Left lobe of liver (tissue), 2 donors: ENCODE measurements at places on chromosomes 1 and 21.

DNA sequence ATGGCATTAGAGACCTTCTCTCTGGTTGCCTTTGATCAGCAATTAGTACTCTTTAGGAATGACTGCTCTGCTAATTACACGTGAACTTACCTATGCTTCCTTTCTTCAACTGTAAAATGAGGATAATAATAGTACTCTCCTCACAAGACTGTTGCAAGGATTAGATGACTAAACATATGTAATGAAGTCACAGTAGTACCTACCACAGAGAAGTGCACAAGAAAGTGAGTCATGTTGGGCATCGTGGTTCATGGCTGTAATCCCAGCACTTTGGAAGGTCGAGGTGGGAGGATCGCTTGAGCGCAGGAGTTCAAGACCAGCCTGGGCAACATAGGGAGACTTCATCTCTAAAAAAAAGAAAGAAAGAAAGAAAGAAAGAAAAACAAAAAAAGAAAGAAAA lies 68.1 kb upstream of the AK4 start:
- DNase-seq: no peak

DNA sequence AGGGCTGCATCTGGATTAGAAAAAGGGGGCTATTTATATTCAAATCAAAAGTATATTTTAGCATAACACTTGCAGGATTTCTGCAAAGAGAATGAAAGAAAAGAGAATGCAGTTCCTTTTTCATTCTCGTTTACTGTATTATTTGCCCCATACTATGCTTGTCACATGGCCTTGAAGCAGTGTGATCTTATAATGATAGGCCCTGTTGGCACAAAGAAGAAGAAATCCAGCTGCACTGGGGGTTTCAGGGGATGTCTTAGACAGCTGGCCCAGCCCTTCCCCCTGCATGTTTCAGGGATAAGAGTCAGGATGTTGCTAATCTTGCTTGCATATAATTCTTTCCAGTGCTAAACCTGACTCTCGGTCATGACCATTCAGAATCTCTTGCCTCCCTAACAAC lies 369.5 kb downstream of the SEC16B start:
- DNase-seq: no peak

DNA sequence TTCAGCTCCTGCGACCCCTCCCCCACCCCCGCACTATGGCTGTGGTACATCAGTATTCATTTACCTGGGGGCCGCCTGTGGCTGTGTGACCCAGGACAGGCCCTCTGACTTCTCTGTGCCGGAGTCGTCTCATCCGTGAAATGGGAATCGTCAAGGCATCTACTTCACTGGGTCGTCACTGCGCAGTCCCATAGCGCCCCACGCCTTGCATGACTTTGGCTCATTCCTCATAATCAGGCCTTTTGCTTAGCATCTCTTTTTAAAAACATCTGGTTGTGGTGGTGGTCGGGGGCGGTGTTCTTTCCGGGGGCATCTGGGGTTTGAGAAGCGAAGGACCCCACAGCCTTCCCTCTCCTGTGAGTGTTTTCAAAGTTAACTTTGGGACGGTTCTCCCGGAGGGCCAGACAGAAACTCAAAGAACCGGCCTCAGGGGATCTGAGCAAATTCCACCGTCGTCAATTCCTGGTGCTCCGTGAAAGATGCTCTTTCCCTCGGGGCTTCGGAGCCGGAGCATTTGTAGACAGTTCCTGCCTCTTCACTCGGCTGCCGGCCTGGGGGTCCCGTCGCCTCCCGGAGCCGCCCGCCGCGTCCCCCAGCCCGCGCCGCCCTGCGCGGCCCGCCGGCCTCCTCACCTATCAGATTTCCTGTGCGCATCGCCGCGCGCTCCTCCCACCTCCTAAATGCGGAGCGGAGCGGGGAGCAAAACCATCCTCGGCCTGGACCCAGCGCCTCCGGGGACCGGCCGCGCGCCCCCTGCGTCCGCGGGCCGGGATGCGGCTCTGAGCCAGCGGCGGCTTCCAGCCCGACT lies at the start of gene B3GALT5:
TSS of gene B3GALT5 (plus strand) at position 708 of the 808 bp plus-strand sequence. CDS start 47,620 bp downstream, outside the sequence.
- DNase-seq: no peak

DNA sequence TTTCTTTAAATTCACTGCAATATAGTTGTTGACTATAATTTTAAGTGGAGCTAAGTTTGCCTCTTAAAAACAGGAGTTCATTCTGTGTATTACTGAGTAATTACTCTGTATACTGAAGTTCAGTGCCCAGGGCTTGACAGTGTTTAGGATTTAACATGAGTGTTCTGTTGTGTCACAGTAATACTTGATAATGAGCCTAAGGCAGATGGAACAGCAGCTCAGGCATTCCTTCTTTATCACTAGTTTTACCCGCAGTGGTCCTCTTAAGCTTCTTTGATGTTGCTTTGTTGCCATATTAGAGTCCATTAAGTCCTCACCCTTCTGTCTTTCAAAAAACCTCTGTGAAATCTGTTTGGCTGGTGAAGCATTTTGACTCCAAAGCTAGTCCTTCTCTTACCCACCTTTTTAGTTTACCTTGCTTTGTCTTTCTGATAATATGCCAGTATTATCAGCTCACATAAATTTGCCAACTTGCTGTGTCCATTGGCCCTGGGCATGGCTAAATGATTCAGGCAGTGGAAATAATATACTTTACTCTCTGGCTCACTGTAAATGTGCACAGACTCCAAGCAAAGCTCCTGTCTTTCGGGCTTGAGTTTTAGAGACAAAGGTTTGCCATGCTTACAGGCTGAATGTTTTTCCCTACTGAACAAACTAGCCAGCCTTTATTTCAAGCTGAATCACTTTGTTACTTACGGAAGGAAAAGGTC lies 17.7 kb downstream of the HIPK1 start:
- no peak for DNase-seq

DNA sequence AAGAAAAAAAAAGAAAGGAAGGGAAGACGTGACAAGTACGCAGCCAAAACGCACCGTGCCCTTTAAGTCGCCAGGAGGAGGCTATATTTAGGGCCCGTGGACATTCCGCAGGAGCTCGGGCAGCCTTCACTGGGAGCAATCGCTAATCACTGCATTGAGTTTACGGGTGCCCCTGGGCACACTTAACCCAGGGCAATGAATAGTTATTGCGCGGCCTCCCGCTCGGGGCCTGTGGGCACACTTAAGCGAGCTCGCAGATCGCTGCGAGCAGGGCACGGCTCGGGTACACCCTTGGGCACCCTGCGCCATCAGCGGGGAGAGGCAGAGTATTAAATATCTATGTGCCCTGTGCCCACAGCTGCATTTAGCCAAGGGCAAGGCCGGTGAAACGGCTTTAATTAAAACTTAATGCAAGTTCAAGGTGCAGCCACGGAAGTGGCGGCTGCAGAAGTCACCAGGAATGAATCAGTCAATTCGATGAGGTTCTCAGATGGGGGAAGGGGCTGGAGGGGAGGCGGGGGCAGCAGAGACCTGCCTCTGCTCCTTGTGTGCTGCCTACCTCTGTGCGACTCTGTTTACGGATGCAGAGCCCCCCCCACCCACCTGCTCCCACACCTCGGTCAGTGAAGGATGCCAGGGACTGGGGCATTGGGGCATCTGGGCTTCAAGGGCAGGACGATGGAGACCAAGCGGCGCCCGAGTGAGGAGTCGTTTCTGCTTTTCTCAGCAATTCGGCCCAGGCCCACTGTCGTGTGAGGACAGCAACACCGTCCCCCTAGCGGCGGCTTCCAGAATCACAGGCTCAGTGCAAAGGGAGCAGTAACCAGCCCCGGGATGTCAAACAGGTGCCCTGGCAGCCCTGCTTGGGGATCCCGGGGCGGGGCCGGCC lies 51.8 kb upstream of the TARDBP start:
- peak; percentile 75 for DNase-seq

- no peak for DNase-seq
These were observed 184.6 kb downstream of the LMO4 start for GRCh38 chr1:87513255-87513654.

GRCh38 chr1:33930346-33931110 lies 66.6 kb downstream of the HMGB4 start:
- DNase-seq: no peak

DNA sequence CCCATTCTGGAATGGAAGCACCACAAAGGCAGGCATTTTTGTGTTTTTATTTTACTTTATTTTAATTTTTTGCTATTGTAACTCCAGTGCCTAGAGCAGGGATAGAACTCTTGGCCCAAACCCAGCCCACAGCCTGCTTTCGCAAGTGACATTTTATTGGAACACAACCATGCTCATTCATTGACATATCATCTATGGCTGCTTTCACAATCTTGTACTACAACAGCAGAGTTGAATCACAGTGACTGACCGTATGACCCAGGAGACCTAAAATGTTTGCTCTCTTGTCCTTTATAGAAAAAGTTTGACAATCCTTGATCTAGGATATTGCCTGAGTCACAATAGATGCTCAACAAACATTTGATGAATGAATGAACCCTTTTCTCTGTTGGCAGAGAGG lies 83.9 kb upstream of the ATP1A1 start:
- peak; percentile 85 for DNase-seq

DNA sequence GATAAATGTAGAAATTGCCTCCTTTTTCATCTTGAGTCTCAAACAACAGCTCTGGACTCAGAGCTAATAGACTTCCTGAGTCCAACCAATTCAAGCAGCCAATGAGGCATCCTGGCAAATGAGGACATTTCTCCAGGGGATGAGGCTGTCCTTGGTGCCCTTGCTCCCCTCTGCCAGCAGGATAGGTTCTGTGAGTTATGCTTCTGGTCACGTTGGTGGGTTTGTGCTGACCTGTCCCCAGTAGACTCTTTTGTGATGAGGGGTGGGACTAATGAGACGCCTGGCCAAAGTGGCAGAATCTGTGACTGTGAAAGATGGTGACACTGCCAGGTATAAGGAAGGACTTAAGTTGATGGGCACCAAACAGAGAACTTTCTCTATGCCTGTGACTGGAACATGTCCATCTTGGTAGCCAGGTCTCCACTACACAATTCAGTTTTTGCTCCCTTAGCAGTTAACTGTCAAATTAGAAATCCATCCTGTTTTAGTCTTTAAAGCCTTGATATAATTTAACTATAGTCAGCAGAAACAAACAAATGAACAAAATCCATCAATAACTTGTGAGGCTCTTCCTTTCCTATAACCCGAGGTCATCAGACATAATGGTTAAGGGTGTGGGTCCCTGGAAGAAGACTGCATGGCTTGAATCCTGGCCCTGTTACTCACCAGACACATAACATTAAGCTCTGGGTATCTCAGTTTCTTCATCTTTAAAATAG lies 35.7 kb upstream of the THEM4 start:
- DNase-seq: no peak

DNA sequence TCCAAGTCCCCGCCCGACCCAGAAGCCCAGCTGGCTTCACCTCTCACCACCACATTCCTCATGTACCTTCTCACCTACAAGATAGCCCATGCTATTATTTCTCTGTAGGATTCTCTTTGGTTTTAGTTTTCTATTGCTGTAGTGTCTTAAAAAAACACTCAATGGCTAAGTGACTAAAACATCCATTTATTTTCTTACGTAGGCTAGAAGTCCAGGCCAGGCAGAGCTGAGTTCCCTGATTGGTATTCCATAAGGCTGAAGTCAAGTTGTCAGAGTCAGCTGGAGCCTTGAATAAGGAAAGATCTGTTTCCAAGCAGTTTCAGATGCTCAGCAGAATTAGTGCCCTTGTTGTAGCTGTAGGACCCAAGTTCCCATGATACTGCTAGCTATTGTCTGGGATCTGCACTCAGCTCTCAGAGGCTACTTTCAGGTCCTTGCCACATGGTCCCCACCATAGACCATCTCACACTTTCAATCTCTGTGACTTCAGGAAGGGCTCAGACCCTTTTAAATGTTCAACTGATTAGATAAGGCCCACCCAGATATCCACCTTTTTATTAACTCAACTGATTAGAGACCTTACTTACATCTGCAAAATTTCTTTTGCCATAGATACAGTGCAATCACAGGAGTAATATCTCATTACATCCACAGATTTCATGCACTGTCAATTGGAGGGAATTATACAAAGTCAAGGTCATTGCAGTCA lies 371.0 kb downstream of the TGFB2 start:
- DNase-seq: no peak

GRCh38 chr1:57623039-57623790 lies 199.4 kb upstream of the DAB1 start:
- DNase-seq: no peak

- DNase-seq: no peak
These were observed 437.7 kb upstream of the OLFM3 start for GRCh38 chr1:102434421-102434820.

DNA sequence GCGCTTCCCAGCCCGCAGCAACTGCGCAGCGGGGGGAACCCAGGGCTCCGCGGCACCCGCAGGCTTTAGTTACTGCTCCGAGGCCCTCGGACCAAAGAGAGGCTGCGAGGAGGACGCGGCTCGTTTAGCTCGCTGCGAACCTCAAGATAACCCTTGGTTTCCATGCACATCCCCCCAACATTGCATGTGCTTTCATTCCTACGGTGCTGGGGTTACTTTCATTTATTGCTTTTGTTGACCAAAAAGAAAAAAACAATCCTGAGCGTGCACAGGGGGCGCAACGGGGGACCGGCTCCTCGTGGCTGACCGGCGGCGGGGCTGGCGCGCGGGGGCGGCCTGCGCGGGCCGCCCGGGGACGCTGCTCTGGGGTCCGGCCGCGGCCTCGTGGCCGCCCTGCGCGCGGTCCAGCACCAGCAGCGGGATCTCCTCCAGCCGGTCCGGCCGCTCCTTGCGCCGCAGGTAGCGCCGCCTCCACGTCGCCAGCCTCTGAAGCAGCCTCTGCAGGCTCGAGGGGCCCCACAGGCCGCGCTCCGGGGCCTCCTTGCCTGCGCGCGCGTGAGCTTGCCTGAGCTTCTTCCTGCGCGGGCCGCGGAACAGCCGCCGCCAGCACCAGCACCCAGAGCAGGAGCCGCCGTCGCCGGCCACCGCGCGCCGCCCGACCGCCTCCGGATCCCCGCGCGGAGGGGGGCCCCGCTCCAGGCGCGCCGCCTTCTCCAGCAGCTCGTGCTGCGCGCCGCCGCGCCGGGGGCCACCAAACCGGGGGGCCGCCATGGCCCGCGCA lies 77.4 kb downstream of the DESI2 start:
- DNase-seq: no peak

DNA sequence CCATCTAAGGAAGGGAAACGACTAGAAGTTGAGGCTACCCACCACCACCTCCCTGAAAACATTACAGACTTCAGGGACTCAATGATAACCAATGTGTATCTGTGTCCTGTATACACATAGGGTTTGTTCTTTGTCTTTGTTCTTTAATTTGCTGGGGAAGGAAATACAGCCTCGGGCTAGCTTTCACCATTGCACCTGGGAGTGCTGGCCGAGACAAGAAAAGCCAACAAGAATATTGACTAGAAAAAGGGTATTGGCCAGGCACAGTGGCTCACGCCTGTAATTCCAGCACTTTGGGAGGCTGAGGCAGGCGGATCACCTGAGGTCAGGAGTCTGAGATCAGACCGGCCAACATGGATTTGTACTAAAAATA lies 50.4 kb downstream of the MDM4 start:
- no peak for DNase-seq

DNA sequence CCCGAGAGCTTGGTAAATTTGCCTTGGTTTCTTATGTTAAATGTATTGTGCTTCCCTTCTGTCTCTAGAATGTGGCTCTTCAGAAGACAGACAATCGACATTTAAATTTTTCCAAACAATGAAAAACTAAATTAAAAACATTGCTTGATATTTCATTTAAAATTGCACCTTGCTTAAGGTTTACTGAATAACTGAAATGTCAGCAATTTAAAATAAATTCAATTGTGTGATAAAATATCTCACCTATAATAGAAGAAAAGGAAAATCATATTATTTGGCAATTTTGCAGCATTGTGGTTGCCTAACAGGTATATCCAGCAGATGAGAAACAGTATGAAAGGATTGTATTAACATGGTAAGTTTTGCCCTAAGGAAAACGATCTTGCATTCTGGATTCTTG lies 56.5 kb downstream of the MAP3K21 start:
- DNase-seq: no peak
